ENCODE measurements at places on chromosomes 2 and 18.

DNA sequence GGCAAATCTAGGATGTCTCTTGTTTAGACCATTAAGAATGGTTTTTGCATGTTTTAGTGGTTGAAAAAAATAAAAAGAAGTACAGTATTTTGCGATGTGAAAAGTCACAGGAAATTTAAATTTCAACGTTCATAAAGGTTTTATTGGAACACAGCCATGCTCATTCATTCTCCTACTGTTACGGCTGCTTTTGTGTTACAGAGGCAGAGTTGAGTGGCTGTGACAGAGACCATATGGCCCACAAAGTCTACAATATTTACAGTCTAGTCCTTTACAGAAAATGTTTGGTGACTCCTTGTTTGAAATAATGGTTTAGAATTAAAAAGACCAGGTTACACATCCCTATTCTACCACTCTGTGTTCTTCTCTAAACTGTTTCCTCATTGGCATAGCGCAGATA lies 48.1 kb downstream of the MYOM1 start:
- DNase-seq: no peak

- no peak for DNase-seq
Measured at GRCh38 chr2:199388728-199389268, 68.9 kb downstream of the SATB2 start.

- no peak for DNase-seq
Measured at GRCh38 chr2:128781585-128782385, 463.1 kb upstream of the HS6ST1 start.

- DNase-seq: no peak
Measured at GRCh38 chr2:88809216-88809615, 117.7 kb downstream of the RPIA start.

DNA sequence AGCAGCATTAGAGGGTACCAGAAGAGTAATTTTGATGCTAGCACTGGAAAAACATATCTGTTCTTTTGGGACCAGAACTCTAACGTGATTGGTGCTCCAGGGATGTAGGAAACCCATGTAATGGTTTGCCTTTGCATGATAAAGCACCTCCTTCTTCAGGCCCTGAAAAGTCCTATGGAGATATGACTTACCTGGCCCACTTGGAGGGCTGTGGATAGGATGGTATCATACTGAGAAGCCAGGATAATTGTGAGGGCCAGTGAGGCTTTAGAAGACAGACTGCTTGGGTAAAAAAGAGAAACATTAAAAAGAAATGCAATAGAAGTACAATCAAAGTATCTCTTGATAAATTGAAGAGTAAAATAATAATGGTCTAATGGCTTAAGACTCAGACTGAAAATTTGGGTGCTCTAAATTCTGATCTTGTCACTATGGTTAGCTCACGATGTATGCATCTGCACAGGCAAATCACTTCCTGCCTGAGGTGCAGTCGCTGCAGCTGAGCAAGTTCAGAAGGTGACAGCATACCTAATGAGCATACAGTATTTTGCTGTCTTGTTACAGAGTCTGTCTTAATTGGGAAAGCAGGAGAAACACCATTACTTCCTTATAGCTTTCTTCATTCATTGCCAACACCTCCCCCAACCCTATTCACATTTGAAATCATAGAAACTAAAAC lies 371.5 kb downstream of the NUP35 start:
- DNase-seq: no peak

DNA sequence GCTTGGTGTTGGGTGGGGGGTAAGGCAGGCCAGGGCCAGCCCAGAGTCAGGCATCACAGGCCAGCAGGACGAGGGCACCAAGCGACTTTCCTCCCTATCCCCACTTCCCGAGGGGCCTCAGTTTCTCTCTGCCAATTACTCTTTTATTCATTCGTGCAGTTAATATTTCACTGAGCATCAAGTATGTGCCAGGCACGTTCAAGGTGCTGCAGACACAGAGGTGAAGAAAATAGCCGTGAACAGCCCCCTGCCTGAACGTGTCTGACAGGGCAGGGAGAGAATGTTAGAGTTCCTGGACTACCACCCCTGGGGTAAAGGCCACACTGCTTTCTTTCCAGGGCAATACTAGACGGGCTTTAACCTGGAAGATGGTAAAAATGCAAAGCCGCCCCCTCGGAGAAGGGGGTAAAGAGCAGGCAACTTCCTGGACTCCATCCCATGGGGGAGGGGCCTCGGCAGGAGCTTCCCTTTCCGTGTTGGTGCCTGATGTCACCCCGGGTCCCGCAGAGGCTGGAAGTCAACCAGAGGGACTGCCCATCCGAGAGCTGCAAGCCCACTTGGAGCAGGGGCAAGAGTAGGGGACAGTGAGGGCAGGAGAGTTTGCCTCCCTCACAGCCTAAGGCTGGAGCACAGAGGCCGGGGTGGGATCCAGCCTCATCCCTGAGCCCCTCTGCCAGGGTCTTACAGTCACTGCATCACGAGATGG lies 47.1 kb downstream of the CENPO start:
- no peak for DNase-seq

- DNase-seq: no peak
Measured at GRCh38 chr18:75048776-75049454, 160.0 kb downstream of the PTGR3 start.

DNA sequence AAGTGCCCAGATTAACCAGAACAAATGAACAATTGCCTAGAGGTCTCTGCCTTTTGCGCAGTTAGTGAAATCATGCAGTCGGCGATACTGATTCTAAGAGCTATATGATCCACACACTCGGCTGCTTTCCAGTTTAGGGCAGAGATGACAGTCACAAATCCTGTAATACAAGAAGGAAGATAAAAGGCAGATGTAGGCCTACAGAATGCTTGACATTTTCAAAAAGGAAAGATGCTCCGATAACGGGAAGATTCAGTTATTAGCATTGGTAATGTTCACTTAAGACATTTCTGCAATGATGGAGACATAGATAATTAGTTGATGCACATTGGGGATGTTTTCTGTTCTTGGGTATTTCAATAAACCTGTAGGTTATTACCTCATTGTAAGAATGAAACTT lies 19.5 kb downstream of the NYAP2 start:
- DNase-seq: no peak

GRCh38 chr2:238290091-238290509 lies 1.7 kb upstream of the PER2 start:
- peak; percentile 75 for DNase-seq

- DNase-seq: no peak
Measured at GRCh38 chr2:98142106-98142791, 55.3 kb downstream of the VWA3B start.

- DNase-seq: no peak
Measured at GRCh38 chr2:21331625-21332370, 208.0 kb downstream of the TDRD15 start.

DNA sequence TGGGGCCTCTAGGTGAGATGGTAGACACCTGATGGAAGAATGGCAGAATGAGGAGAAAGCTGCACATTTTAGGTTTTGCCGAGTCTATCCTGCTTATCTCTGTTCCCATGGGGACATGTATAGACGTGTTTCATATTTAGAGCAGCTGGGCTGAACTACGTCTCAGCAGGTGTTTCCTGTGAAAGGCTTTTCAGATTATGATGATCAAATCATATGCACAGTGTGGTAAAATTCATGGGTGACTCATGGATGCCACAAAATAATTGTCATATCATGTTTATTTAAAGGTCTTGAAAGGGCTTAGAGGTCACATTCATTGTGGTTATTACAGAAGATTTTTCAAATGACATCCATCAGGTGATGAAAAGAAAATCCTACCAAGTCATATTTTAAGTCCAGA lies 90.5 kb downstream of the ICOS start:
- no peak for DNase-seq

DNA sequence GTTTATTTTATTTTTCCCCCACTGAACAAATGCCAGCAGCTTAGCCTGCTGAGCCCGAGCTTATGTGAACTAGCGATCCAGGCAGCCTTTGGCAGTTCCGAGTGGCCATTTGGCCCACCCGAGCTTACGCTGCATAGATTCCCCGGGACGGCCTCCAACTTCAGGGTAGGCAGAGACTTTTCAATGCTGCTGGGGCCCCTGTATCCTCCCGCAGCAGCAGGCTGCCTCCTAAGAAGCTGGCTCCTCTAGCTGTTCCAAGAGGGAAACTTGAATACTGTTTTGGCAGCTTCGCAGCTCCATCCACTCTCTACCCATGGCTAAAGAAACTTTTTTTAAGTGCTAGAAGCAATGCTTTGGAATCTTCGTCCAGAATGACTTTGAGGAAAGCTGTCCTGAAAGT lies 295.2 kb downstream of the SS18 start:
- DNase-seq: no peak

DNA sequence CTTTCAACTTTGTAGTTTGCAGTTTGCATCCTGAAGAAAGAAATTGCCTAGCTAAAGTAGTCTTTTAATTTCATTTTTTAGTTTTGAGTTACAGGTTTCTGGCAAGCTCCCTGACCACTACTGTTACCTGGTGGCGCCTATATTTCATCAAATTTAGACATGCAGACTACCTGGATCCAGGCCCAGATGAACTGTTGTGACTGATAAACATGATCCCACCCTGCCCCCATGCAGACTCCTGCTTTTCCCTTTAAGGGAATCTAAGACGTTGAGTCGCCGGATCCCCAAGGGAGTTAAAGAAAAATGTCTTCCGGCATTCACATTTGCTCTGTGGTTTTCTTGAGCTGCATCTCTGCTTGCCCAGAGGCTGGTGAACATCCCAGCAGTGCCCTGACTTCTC lies 22.2 kb downstream of the METAP1D start:
- no peak for DNase-seq

DNA sequence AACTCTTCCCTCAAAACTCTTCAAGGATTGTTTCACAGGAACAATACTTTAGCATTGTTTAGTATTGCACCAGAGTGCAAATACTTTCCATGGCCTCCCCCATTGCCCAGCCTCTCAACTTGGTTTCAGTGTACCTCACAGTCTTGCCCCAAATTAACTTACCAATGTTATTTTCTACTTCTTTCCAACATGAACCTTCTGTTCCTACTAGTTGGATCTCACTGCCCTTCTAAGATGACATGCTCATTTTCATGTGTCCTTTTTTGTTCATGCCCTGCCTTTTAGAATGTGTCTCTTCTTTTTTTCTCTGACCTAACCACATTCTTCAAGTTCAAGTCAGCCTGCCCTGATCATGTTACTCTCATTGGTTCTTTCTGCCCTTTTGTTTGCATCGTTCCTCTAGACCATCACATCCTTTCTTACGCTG lies 4.1 kb downstream of the SPATS2L start:
- DNase-seq: no peak

DNA sequence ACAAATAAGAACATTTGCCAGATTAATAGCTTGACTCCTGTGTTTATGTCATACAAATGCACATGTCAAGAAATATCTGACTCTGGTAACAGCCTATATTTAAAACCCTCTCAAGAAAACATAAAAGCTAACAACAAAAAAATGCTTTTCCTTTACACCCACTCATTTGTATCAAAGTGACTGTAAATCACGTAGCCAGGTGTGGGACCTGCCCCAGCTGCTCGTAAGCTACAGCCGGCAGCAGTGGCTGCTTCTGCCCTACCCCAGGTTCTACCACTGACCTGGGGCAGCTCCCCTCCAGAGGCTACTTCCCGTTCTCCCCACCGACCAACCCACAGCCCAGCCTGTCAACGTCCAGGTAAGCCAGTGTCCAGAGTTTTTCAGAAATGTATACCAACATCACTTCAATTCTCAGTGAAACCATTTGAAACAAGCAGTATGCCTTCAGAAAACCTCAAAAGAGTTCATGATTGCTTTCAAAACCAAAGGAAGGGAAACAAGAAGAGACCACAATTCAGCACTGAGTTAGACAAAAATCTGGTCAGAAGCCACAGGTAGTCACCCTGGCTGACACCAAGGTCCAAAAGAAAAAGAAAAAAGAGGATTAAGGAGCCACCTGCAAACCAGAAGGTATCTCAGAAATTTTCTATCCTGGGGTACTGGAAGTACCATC lies 40.4 kb downstream of the KIDINS220 start:
- DNase-seq: no peak

GRCh38 chr18:73520229-73520628 lies 627.4 kb downstream of the FBXO15 start:
- no peak for DNase-seq

DNA sequence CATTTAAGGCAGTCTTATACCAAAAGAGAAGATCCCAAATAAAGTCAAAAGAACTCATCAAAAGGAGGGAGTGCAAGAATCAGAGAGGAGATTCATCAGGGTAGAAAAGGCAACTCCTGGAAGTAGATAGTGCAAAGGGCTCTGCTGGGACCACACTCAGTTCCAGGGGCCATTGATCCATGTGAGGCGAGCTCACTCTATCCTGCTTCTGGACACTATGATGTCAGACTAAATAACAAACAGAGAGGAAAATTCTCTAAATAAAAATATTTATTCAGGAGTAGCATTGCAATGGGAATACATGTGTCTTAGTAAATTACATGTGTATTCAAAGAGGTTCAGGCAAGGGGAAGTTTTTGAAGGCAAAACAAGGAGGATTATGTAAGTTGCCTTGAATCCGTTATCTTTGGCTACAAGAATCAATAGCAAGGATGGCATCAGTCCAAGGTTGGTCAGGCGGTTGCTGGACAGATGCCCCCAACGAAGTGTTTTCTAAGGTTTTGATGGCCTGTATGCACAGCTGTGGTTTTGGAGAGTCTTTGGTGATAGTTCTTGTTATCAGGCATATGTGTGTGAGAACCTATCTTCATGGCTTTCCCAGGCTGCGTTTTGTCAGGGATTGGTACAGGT lies 13.2 kb upstream of the SERPINB12 start:
- DNase-seq: no peak

GRCh38 chr2:195044801-195045200 lies 612.2 kb upstream of the SLC39A10 start:
- no peak for DNase-seq

GRCh38 chr18:30684825-30685481 lies 357.6 kb downstream of the DSC3 start:
- no peak for DNase-seq

All from left lung (tissue), 14 donors.